ENCODE measurements at places on chromosomes 12 and 14.

- DNase-seq: no peak
These were observed 472.8 kb downstream of the RGS6 start for GRCh38 chr14:72404998-72405397.

GRCh38 chr12:65200007-65200665 lies 30.8 kb downstream of the LEMD3 start:
- no peak for DNase-seq

- no peak for DNase-seq
These were observed 657 bp downstream of the CBLN3 start for GRCh38 chr14:24428628-24429394.

DNA sequence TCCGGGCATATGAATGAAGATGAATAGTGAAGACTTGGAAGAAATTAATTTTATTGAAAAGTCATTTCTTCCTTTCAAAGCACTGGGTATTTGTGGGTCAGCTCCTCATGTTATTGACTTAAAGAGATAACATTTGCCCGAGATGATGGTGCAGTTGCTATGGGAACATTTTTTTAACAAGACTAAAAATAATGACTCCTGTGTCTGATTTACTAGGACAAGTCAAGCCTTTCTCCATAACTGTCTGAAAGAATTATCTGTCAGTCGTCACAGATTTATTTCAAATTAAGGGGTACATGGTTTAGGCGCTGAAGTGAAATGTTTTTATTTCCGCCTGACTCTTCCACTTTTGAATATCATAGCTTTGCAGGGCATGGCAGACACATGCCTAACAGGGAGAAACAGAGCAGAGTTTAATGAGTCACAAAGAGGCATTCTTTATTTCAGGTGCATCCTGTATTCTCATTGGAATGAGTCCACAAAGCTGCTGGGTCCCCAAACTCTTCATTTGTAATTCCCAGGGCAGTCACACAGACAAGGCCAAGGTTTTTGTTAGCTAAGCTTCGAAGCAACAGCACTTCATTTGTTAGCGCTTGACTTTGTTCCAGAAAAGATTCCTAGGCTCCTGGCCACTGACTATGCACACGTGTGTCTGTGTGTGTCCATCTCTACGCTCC lies 4.3 kb upstream of the GPHB5 start:
- DNase-seq: no peak

DNA sequence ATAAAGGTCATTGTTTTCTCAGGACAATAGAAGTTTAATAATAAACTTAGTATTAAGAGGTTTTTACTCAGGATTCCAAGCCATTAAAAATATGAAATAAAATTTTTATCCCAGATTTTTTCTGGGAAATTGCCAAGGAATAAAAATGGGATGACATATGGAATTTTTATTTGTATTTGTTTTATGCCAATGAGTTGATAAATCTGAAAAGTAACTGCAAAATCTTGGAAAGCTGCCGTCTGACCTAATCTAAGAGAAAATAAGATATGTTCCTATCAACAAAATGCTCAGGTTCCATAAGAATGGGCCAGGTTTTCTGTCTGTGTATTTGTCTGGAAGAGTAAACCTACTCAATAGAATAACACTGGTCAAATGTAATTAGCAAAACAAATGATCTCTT lies 22.2 kb upstream of the KERA start:
- no peak for DNase-seq

GRCh38 chr14:71166180-71166837 lies 259.1 kb downstream of the PCNX1 start:
- DNase-seq: no peak

DNA sequence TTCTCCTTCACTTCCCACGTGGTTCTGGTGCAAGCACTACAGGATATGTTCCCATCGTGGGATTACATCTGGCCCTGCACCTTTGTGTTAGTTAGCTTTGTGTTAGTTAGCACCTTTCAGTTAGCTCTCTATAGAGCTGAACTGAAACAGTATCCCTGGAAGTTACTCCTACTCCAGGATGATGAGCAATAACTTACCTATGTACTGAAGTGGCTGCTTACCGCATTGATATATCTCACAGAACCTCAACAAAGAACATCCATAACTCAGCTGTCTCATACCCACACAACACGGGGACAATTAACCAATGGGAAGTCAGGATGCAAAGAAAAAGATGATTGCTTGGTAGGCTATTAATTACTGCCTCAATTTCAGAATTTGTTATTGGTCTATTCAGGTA lies 146.6 kb downstream of the ASCL4 start:
- DNase-seq: no peak

- DNase-seq: no peak
These were observed 197.0 kb upstream of the PRICKLE1 start for GRCh38 chr12:42786400-42787148.

DNA sequence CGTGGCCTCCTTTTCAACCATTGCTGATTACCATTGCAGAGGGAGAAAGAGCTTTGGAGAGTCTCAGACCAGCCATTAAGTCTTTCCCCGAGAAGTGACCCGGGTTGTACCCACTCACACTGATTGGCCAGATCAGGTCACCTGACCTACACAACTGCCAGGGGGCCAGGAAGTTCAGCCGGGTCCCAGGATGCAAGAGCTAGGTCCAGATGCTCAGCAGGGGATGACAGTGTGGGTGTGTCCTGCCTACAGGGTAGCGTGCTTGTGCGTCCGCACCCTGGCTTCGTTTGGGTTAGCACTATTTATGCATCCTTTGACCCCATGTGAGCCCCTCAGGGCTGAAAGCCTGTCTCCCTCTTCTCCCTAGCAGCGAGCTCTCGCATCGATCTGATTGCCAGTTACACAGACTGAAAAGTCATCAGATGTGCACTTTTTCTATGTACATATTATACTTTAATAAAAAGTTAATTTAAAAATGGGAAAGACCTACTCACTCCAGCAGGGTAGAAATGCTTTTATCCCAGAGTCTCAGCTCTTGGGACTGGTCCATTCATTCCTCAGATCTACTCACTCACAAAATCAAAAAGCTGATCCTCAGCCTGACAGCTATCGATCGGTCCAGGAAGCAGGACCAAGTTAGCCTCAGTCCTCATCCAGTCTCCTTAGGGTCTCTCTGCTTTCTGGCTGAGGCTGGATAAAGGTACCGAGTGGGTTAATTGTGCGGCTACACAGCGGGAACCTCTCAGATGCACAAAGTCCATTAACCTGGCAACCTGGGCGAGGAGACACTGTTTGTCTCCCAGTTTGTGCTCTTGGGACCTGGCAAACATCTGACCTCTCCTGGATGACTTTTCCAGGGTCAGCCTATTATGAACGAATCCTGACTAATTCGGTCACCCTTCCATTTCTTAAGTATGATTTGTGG lies 68.0 kb downstream of the SERPINA3 start:
- DNase-seq: no peak

DNA sequence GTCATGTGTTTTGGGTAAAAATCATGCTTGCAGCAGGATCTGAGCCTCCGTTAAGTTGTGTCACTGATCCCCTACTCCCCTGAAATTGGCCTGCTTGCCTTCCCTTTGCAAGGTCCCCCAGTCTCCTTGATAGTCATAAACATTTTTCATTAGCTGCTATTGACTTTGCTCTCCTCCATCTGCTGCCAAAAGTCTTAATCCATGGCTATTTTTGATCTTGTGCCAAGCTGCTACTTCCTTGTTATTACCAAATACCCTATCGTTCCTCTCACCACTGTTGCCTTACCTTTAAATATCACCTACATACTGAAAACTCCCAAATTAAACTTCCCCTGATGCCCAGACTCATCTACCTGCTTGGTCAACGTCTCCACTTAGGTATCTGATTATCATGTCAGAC lies 148.3 kb downstream of the PHLDA1 start:
- no peak for DNase-seq

DNA sequence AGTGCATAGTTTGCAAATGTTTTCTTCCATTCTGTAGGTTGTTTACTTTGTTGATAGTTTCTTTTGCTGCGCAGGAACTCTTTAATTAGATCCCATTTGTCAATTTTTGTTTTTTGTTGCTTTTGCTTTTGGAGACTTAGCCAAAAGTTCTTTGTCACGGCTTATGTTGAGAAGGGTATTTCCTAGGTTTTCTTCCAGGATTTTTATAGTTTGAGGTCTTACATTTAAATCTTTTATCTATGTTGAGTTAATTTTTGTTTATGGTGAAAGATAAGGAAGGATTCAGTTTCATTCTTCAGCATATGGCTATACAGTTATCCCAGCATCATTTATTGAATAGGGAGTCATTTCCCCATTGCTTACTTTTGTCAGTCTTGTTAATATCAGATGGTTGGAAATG lies 51.9 kb downstream of the SYNE2 start:
- DNase-seq: no peak

DNA sequence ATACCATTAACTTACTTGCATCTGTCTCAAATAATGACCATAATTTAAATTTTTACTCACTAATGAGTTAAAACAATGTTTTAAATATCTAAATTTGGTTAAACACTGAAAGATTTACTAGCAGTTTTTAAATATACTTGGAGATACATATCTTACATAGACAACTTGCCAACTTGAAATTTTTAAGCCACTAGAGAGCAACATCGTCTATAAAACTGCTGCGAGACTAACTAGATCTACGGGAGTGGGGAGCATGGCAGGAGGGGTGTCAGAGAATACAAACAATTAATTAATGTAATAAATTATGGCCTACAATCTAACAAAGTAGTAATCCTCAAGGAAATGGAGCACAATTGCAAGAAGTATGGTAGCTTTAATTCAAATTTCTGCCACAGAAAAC lies 120.4 kb downstream of the LRRIQ1 start:
- DNase-seq: no peak

- DNase-seq: no peak
These were observed 7.5 kb downstream of the TMEM52B start for GRCh38 chr12:10186299-10186698.

DNA sequence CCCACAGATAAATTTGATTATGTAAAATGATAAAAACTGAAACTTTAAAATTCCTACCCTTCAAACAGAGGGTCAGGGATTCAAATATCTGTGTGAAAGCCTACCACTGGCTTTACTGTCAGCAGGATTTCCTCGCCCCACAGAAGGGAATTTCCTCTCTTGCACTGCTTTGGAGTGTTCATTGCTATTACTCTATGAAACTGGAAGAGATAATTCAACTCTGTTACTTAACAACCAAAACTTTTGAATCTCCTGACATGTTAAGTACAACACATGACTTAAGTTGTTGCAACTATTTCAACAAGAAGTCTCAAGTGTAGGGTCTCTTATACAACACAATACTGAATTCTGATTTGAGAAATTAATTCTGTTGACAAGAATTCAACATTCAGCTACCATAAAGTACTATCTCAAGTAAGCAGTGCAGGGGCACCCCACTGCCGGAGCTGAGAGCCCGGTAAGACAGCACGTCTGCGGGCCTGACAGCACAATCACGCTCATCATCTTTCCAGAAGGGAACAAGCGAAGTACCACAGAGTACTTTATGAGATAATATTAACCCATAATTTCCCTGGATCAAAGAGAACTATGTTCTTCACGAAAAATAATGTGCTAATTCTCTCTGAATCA lies 22.9 kb downstream of the DICER1 start:
- DNase-seq: no peak

DNA sequence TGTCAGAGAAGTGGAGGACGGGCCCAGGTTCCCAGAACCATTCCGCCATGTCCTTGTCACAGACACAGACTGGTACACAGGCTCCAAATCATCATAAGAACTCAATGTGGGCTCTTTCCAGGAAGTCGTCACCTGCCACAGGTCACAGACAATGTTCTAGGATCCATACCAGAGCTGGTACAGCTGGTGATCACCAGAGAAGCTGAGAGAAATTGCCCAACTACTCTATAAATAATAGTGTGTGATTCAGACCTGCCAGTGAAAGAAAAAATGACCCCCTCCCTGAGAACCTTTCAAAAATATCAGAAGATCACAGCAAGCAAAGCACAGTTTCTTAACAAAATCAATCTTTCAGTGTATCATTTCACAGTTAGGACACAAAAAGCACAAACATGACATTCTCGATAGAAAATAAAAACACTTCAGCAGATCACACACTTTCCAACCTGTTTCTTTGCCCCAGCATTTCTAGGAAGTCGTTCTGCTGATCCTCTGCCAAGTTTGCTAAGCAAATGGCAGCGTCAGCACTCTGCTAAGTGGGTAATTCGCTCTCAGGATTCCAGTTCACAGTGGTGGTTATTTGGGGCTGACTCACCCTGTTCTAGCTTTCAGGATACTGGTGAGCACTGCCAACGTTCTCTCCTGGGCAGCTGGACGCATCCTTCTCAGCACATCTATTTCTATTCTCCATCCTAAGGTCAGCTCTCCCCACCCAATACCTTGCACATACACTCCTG lies 223.3 kb upstream of the SFSWAP start:
- DNase-seq: no peak

GRCh38 chr12:105067511-105068031 lies 16.7 kb downstream of the ALDH1L2 start:
- DNase-seq: no peak

DNA sequence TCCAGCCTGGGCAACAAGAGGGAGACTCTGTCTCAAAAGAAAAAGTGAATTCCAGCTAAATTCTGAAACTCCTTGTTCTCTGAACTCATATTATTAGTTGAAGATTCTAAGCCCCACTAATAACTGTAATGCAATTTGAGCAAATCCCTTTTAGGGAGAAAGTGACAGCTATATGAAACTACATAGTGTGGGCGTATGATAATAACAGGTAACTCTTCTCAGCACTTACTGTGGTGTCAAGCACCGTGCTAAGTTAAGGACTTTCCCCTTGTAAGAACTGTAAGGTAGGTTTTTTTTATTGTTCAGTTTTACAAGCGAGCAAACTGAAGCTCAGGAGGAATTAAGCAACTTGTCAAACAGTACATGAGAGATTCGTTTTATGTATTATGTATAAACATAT lies 5.4 kb downstream of the ANKRD13A start:
- no peak for DNase-seq

GRCh38 chr12:89153341-89153740 lies 199.0 kb downstream of the DUSP6 start:
- no peak for DNase-seq

- no peak for DNase-seq
These were observed 19.0 kb upstream of the SERPINA4 start for GRCh38 chr14:94542111-94542810.

GRCh38 chr14:91249841-91250616 lies 5.5 kb upstream of the GPR68 start:
- DNase-seq: no peak

GRCh38 chr14:60482743-60483142 lies 3.1 kb downstream of the C14orf39 start:
- no peak for DNase-seq

- no peak for DNase-seq
These were observed 69.4 kb upstream of the PRIMA1 start for GRCh38 chr14:93857500-93858283.

DNA sequence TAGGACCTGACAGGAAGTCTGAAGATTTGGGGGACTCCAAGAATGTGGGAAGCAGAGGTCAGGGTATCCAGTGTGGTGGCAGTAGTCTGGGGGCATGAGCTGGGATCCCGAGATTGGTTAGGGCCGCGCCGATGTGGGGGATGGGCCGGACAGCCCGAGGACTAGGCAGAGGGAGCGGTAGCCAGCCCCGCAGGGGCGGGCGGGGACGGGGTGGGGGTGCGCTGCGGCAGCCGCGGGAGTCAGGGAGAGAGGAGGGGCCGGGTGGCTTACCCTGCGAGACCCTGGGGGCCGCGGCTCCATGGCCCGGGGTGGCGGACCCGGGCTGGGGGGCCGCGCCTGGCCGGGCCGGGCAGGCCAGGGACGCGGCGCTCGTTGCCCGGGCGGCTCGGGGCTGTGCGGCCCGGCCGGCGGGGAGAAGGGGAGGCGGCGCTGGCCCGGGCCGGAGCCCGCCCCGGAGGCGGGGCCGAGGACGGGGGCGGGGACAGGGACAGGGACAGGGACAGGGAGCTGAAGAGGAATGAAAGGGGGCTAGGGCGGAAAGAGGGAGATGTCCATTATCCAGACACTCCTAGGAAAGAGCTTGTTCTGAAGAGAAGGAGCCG lies 5.6 kb downstream of the ZNF385A start:
- DNase-seq: no peak

Data from stimulated activated CD8-positive, alpha-beta memory T cell treated with anti-CD3 and anti-CD28 coated beads, Interleukin-4, amount 100 ng/mL, for 1 hour (primary cell).